ENCODE measurements at places on chromosomes 2 and 18.

GRCh38 chr2:156333274-156333950 lies 891 bp upstream of the NR4A2 start:
- no peak for DNase-seq

- no peak for DNase-seq
Measured at GRCh38 chr2:179467111-179467510, 202.5 kb upstream of the SESTD1 start.

DNA sequence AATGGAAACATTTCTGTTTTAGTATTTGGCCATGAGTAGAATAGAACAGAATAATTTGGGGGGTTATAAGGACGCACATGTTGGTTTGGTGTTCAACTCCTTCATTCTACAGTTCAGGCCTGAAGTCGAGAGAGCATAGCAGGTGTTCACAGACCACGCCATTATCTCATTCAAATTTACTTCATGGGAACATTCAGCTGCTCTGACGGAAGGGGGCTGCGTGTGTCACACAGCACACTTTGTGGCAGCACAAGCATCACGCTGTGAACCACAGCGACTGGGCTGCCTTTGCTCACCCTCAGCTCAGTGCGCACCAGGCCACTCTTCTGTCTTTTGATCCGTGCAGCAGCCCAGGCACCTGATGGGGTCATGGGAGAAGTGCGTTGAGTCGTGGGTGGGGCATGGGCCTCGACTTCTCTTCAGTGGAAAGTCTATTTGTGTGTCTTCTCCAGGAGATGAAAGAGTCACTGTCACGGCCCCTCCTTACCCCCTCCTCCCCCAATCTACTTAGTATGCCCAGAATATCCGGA lies 348.6 kb upstream of the SALL3 start:
- DNase-seq = no peak

DNA sequence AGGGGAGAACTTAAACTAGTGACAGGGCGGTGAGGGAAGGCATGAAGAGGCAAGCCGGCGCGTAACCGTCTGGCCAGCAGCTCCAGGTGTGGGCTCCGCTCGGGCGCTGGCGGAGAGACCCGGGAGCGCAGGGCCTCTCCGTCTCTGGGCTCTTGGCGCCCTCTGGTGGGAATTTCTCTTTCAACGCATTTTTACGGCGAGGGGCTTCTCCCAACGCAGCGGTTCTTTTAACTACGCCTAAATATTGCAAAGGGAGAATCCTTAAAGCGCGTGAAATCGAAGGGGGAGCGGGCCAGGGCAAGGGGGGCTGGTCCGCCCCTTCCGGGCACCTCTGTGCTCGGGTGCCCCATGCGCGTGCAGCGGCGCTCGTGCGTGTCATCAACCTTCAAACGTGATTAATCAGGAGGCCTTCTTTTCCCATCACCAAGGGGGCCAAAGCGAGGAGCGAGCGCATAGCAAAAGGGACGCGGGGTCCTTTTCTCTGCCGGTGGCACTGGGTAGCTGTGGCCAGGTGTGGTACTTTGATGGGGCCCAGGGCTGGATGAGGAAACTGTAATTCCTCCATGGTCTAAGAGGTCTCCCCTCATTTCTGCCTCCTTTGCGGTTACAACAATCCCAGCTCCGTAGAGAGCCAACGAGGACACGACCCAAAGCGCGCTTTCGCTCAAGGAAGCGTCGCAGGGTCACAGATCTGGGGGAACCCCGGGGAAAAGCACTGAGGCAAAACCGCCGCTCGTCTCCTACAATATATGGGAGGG lies 762 bp upstream of the GAD1 start:
- peak; percentile 10 for DNase-seq

DNA sequence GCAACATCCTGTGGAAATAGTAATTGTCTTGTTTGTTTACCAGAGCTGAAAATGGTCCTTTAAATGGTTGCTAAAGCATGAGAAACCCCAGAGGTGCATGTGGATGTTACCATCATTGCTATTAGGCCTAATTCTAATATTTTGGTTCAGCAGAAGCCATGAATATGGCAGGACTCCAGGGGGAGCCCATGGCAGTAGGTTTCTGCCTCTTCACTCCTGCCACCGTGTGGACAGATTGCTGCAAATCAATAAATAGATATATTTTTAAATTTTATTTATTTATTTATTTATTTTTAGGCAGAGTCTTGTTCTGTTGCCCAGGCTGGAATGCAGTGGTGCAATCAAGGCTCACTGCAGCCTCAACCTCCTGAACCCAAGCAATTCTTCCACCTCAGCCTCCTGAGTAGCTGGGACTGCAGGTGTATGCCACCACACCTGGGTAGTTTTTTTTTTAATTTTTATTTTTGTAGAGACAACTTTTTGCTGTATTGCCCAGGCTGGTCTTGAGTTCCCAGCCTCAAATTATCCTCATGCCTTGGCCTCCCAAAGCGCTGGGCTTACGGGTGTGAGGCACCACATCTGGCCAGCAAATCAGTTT lies 54.9 kb upstream of the CAPN13 start:
- DNase-seq = peak; percentile 25

DNA sequence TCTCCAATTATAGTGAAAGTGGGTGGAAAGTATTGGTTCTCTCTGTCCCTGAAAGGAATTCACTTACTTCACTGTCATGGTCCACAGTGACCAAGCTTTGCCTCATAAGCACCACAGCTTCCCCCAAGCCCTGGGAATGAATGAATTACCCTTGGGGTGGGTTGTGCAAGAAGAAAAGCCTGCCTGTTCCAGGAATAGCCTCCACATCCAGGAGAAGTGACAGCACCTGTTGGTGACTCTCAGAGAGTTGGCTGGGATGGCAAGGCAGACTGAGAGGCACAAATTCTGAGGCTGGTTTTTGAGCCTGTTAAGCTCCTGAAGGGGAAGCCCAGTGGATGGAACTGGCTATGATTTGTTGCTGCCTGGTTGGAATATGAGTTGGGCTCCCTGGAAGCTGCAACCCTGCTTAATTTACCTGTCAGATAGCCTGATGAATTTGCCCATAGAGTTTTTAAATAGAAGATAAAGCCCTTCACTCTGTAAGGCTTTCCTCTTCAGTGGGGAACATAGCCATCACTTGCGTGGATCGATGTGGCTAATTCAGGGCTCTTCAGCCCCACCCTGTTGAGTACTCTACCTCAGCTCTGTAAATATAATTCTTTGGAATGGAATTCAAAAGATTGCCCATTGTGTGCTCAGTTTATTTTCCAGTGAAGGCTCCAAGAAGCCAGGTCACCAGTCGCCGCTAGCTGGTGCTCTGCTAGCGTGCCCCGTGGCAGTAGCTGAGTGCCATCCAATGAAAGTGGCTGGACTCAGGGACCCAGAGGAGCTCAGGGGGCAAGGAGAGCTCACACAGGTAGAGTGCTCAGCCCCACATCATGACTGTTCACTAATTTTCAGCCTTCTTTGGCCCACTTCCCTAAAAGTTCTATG lies 479.3 kb downstream of the IRS1 start:
- DNase-seq = no peak

GRCh38 chr2:223602972-223603371 lies 811 bp upstream of the SCG2 start:
- DNase-seq = no peak

DNA sequence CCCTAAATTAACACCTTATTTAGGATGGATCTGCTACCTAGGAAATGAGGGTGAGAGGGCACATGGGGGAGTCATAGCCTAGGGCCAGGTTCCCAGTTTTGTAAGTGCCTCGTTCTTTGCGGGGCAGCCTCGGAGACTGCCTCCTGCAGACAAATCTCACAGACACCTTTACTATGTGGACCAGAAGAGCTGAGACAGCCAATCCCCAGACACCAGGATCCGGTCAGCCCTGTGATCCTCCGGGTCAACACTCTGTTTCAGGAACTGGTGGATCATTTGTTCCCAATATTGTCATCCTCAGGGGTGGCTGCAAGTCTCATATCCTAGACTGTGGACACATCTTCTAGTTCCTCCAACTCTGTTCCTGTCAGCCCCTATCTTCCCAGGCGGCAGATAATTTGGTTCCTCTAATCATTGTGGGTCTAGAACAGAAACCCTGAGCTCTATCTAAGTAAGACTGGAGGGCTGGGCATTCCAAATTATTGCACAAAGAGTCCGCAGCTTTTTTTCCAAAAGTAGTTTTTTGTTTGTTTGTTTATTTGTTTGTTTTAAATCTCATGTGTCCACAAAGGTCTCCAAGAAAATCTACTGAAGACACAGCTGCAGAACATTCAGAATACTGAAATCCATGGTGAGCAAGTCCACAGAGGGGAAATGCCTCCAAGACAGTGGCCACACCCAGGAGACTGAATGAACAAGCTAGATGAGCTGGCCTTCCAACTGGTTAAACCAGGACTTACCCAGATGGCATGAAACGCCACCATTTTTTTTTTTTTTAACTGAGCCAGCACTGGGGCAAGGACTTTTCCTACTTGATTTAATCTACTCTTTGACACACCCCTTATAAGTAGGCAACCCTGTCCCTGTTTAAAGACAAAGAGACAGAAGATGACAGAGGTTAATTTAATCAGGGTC lies 6.2 kb upstream of the GDF7 start:
- DNase-seq = no peak

GRCh38 chr2:47652061-47652690 lies 130.8 kb upstream of the MSH6 start:
- DNase-seq = no peak

- DNase-seq = no peak
Measured at GRCh38 chr18:9067823-9068222, 34.7 kb upstream of the NDUFV2 start.

GRCh38 chr18:57052759-57053158 lies 94.1 kb upstream of the BOD1L2 start:
- no peak for DNase-seq

GRCh38 chr18:55856229-55856628 lies 268.2 kb upstream of the TCF4 start:
- no peak for DNase-seq

GRCh38 chr2:62868947-62869346 lies 163.4 kb downstream of the EHBP1 start:
- no peak for DNase-seq

GRCh38 chr2:241198381-241199279 lies 10.2 kb downstream of the ANO7 start:
- DNase-seq = no peak

DNA sequence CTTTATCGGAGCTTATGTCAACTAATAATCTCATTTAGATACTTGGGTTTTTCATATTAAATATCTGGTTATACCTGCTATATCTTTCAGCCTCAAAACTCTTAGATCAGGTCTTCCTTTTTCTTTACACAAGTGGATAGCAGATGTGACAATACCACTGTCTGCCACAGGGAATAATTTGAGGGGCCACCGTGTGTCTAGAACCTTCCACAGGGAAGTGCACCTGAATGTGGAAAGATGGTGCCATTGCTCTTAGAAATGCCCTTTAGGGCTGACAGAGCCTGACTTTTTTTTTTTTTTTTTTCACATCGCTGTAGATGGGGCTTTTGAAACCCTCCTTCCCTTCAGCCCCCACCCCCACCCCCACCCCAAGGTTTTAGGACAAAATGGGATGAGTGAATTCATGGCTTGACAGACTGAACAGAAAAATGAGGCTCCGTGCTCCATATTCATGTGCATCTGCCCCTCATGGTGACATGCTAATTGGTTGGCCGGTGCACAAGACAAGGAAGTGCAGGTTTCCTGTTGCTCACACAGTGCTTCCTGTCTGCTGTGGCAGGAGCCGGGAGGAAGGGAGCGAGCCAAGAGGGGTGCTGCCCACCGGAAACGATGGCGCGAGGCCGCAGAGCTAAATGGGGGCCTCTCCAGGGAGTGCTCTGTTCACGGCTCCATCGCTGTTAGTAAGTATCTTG lies 246.0 kb downstream of the LDLRAD4 start:
- DNase-seq = peak; percentile 96

- DNase-seq = no peak
Measured at GRCh38 chr2:159960414-159960813, 102.0 kb downstream of the PLA2R1 start.

DNA sequence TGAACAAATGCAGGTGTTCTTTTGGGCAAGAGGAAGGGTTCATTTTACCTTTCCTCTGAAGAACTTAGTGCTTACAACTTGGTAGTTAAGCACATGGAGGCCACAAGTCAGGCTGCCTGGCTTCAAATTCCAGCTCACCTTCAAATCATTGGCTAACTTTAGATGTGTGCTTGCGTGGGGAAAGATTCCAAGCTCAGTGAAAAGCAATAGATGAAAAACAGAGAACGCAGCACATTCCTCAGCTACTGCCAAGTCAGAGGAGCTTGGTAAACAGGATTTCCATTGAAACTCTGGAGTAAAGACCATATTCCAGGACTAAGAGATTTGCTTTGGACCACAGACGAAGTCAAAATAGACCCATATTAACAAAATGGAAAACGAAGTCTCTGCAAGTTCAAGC lies 96.3 kb upstream of the ASB18 start:
- no peak for DNase-seq

GRCh38 chr2:231318954-231319353 lies 76.6 kb upstream of the B3GNT7 start:
- no peak for DNase-seq

DNA sequence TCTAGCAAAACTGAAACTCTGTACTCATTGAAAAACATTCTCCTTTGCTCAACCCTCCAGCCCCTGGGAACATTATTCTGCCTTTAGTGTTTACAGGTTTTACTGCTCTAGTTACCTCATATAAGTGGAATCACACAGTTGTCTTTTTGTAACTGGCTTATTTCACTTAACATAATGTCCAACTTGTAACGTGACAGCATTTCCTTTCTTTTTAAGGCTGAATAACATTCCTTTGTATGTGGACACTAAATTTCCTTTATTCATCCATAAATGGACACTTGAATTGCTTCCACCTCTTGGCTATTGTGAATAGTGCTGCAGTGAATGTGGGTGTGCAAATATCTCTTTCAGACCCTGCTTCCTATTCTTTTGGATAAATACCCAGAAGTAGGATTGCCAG lies 144.9 kb downstream of the ACTR3 start:
- DNase-seq = no peak

- DNase-seq = no peak
Measured at GRCh38 chr2:221747289-221747972, 175.3 kb upstream of the EPHA4 start.

DNA sequence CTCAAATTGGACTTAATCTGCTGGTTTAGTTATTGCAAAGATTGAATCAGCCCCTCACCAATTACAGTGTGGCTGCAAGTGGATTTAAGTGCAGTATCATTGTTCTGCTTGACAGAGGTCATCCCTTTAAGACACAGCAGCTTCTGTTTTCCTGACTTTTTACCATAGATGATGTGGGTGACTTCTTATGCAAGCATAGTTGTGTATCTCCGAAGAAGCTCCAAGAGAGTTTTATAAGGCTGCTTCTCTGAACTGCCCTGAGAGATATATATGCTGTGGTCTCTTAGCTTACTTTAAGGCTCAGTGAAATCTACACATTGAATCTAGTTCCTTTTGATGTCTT lies 3.5 kb downstream of the TRIB2 start:
- no peak for DNase-seq

DNA sequence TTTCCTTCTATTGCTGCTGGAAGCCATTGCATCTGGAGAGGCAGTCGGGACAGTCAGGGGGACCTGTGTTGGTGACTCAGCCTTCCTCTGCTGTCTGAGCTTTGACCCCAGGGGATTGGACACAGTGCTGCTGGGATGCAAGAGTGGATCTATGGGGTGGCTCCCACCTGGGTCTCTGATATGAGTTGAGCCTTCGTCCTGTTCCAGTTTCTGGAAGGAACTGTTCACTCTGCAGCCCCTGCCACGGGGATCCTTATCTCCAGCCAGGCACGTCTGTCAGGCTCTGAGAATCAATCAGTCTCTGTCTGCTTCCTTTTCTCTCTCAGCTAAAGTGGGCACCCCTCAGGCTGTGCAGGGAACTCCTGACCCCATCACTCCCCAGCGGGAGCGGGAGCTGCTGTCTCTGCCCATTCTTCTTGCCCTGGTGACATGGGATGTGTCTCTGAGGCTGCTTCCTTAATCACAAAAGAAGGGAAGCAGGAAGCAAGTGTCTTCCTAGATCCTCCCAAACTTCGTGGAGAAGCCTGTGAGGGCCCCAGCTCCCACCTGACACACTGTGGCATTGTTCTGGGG lies 51.7 kb downstream of the ARHGAP28 start:
- DNase-seq = no peak
